WTC11 (cell line): ENCODE measurements at places on chromosomes 7 and 10.
A peak's percentile ranks its signal among the peaks of the same experiment; 100 is the strongest.

DNA sequence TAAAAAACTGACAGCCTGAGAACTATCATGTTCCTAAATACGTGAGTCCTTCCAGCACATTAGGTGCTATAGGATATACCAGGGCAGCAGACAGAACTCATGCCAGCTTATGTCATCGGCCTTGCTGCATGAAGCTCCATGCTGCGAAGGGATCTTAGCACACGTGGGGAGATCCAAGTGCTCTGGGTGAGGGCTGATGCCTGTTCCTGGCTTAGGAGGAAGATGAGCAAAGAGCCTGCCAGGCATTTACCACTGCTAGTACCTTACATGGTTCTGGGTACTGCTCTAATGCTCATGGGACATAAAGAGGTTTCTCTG, 43.2 kb downstream of the SVIL start:
- DNase-seq: no peak

- DNase-seq: peak; percentile 29
These were observed 4.8 kb upstream of the POLR1F start for GRCh38 chr7:19713676-19714075.

GRCh38 chr10:1394155-1394912, 338.1 kb downstream of the WDR37 start:
- no peak for DNase-seq

DNA sequence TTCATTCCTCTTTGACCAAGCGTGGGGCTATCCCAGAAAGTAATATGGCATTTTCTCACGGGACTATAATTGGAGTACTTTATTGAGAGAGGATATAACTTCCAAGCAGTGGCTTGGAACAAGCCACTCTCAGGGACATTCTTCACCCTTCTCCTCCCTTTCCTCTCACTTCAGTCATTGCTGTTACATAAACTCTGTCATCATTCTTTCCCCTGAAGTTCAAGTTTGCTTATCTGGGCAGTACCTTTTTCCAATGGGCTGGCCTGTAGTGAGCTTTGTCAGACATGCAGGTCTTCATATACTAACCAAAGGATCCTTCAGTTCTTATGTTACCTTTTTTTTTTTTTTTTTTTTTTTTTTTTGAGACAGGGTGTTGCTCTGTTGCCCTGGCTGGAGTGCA, 58.7 kb upstream of the KMT2E start:
- no peak for DNase-seq

DNA sequence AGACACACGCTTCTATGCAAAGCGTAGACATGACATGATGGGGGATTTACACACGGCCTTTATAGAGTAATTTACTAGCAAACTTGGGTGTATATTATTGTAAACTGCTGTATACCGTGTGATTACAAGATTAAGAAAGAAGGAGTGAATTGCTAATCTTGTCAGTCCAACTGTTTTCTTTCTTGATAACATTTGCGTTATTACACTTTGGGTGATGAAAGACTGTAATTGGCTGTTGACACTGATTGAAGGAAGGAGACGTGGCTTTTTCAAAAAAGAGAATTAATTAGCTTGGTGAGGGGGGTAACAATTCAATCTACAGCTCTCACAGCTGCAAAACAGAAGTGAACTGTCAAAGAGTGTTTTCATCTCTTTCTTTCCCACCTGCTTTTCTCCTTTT, 32.7 kb downstream of the SLC35B4 start:
- no peak for DNase-seq

DNA sequence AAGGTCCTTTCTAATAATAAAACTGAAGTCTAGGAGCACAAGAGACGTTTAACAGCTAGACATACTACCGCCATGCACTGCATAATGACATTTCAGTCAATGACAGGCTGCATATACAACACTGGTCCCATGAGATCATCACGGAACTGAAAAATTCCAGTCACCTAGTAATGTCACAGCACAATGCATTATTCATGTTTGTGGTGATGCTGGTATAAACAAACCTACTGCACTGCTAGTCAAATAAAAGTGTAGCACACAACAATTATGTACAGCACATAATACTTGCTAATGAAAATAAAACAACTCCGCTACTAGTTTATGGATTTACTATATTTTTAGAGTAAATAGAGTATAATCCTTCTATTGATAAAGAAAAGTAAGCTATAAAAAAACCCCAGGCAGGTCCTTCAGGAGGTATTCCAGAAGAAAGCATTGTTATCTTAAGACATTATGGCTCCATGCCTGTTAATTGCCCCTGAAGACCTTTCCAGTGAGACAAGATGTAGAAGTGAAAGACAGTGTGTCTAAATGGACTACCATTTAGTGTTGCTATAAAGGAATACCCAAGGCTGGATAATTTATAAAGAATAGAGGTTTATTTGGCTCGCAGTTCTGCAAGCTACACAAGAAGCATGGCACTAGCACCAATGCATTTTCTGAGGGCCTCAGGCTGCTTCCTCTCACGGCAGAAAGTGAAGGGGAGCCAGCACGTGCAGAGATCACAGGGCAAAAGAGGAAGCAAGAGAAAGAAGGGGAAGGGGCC, 47.1 kb downstream of the HIBADH start:
- DNase-seq: no peak

DNA sequence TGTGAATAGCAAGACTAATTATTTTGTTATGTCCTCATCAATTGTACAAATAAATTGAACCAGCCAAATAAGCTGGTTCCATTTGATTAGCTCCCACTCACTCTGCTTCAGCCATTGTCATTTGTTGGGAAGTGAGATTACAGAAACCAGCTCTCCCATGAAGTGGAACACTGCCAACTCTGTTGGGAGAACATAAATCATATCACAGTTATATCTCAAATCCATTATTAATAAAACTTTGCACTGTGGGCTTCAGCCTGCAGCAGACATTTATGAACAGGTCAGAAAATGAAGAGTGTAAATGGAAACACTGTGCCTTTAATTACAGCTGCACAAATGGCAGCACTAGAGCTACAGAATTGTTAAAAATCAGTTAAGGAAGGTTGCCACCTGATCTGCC, 46.7 kb upstream of the TEX47 start:
- DNase-seq: no peak

- DNase-seq: no peak
These were observed 15.6 kb downstream of the SNX10 start for GRCh38 chr7:26307226-26307625.
